ENCODE measurements at places on chromosomes 5 and 9. TPM values are rescaled to one million over a fixed set of nuclear protein-coding genes. Genes with fewer than 3 reads are reported as not detected.

DNA sequence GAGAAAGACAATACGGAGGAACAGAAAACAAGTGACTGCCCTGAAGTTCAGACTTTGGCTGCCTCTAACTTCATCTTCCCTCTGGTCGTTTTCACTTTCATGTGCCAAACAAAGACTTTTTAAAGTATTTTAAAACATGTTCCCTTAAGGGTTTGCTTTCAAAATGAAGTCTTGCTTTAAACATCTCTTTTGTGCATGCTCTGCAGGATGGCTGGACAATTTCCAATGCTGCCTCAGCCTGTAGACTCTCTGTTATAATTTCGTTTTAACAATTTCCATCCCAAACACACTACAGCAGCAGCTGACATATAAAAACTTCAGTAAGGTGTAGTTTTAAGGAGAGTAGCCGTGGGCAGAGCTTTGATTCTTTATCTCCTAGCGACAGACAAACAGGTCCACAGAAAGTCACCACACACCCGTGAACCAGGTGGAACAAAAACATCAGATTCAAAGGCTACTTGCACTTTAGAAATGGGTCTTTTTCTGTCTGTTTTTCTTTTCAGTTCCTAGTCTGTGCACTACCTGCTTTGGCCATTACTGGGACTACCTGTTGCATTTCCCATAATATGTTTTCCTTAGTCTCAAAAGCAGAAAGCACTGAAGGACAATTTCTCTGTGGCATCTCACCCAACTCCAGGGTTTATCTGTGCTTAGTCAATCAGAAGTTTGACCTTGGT lies 308.9 kb downstream of the DTWD2 start:
- H3K4me3 ChIP-seq = no peak overlapping the region
- H3K4me1 ChIP-seq = no peaks in the 10 kb centered on the region
- no peaks in the 10 kb centered on the region for H3K27me3 ChIP-seq
- DNase-seq = no peak
- no peaks in the 10 kb centered on the region for H3K36me3 ChIP-seq

DNA sequence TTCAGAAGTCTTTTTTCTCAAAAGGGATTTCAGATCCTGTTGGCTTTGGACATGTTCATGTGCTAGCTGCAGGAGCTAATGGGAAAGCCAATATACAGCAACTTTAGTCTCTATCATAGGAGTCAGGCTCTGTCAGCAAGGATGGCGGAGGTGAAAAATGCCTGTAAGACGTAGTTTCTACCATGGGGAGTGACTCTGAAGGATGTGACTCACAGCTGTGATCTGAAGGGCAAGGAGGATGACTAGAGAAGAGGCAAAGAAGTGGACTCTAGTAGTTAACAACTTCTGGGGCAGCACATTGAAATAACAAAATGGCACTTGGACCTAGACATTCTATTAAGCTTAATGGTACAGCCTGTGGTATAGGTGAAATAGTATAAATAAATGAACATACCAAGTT lies 3.1 kb upstream of the NDUFS4 start:
- no peak overlapping the region for H3K27ac ChIP-seq
- no peaks in the 10 kb centered on the region for H3K36me3 ChIP-seq
- no peak for DNase-seq
- no peaks in the 10 kb centered on the region for H3K27me3 ChIP-seq

DNA sequence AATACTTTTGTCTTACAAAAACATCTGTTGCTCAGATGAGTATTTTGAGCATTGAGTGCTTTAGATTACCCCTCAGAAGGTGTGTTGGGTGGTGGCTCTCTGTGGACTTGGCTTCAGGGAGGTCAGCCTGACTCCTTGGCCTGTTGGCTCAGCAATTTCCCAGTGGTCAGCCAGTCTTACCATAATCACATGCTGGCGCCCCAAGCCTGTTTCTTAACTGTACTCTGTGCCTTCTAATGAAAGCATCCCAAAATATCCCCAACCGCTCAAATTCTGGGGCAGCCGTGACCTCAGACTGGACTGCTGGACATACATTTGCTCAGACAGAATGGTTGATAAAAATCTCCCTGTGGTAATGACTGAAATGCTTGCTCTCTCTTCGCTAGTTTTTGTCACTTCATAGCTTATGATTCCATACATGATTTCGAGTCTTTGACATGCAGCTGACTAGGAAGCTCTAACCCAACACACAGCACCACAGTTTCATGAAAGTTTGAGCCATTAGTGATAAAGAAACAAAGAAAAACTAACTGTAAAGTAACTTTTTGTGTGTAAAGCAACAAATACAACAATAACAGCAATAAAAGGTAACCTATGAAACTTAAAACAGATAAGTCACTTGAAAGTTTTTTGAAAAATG lies 562.2 kb upstream of the MEF2C start:
- H3K27me3 ChIP-seq = no peaks in the 10 kb centered on the region
- H3K4me1 ChIP-seq = no peaks in the 10 kb centered on the region
- H3K4me3 ChIP-seq = no peak overlapping the region
- no peak for DNase-seq
- H3K36me3 ChIP-seq = no peaks in the 10 kb centered on the region

The CDX1 gene
- polyA plus RNA-seq = not detected

The LRSAM1 gene
- 5.2 TPM for polyA plus RNA-seq

All from keratinocyte (primary cell).